ENCODE measurements at places on chromosomes 12 and 14.

GRCh38 chr12:118188690-118189371 lies 52.9 kb downstream of the PEBP1 start:
- no peak for DNase-seq

- DNase-seq, result no peak
Measured at GRCh38 chr14:105313381-105314286, 914 bp upstream of the PACS2 start.

- no peak for DNase-seq
Measured at GRCh38 chr14:64053694-64054669, 201.2 kb downstream of the SYNE2 start.

- DNase-seq, result no peak
Measured at GRCh38 chr12:25500651-25501050, 52.4 kb downstream of the LMNTD1 start.

DNA sequence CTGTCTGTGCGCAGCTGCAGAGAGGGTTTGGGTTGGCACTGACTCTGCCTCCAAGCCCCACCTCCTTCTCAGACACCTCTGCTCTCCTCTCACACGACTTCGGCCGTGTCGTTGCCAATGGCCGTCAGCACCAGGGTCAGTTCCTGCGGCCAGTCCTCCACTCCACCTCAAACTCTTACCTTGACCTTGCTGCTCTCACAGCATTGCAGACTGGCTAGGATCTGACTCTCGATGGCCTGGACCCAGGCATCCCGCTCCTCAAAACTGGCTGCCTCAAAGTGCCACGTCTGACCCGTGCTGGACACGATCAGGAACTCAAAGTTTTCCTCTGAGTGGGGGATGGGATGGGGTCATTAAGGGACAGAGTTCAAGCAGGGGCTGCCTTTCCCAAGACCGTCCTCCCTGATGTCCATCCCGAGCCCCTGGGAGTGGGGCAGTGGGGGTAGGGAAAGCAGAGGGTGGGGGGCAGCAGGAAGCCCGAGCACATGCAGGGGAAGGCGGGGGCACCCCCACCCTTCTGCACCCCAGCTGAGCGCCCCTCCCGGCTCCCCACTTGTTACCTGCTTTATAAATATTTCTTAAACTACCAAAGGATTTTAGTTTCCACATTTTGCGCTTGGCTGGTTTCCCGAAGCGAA lies 10.7 kb downstream of the AGAP2 start:
- DNase-seq, result no peak

GRCh38 chr14:39228044-39228443 lies 5.7 kb upstream of the MIA2 start:
- no peak for DNase-seq

- DNase-seq, result no peak
Measured at GRCh38 chr12:125065919-125066570, 810 bp downstream of the AACS start.

GRCh38 chr12:54431911-54432814 lies 13.1 kb upstream of the ITGA5 start:
- DNase-seq, result no peak

GRCh38 chr14:44438221-44438620 lies 68.9 kb downstream of the FSCB start:
- DNase-seq, result peak; percentile 84

- no peak for DNase-seq
Measured at GRCh38 chr12:48352157-48352760, 1.5 kb upstream of the ZNF641 start.

DNA sequence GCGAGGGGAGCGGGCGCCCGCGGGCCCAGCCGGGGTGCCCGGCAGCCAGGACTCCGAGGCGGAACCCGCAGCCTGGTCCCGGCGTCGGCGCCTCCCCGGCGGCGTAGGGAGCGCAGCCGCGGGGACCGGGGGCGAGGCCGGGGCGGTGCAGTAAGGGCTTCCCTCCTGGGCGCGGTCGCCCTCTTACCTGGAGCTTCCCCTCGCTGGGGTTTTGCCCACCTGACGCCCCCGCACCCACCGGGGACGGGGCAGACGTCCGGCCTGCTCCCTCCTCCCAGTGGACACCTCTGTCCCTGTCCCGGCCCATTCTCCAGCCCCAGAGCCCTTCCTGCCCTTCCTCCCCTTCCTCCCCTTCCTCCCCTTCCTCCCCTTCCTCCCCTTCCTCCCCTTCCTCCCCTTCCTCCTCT lies 413 bp upstream of the TUBA1C start:
- no peak for DNase-seq

DNA sequence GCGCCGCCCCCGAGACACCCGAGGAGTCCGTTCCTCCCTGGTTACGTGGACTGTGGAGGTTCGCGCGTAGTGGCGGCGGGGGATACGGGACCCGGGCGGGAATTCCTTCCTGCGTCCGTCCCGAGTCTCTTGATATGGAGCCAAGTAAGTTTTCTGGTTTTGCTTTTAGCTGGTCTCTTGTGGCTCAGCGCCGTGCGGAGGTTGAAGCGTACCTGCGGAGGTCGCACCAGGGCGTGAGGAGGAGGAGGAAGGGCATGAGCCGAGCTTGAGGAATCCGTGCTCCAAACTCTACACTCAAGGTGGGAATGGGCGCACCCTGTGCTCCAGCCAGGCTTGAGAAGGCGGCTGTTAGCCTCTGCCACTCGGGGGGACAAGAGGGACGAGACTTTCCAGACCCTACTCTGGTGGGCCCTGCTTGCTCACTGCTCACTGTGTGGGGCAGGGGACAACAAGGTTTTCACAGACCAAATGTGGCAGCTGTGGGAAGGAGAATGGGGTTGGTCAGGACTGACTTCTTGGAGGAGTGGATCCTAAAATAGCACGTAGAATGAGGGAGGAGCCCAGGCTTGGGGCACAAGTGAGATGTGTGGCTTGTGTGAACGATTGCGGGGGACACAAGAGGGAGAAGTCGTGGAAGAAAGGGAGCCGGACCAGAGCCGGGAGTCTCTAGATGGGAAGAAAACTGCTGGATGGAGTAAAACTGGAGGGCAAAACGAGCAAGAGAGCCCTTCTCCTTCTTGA lies 577 bp downstream of the ATG101 start:
- DNase-seq, result no peak

- no peak for DNase-seq
Measured at GRCh38 chr14:74950795-74951442, 4.5 kb downstream of the PGF start.

GRCh38 chr12:70535896-70536374 lies 101.3 kb downstream of the PTPRB start:
- DNase-seq, result peak; percentile 9

- DNase-seq, result no peak
Measured at GRCh38 chr12:131737150-131737827, 26.4 kb downstream of the SFSWAP start.

DNA sequence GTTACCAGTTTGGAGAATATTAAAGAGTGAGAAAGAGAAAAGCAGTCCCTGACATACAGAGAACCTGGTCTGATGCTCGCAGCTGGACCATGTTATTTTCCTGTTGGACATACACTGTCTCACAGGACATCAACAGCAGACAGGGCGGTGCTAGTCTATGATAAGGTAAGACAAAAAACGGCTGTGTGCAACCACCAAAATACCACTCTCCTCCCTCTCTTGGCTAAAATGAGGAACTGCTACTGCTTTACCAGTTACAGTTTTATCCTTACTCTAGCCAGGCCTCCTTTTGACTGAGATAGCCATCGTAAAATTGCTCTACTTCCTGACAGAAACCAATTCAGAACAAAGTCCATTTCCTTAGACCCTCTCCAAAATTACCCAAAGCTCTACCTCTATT lies 47.0 kb upstream of the ERGIC2 start:
- no peak for DNase-seq

DNA sequence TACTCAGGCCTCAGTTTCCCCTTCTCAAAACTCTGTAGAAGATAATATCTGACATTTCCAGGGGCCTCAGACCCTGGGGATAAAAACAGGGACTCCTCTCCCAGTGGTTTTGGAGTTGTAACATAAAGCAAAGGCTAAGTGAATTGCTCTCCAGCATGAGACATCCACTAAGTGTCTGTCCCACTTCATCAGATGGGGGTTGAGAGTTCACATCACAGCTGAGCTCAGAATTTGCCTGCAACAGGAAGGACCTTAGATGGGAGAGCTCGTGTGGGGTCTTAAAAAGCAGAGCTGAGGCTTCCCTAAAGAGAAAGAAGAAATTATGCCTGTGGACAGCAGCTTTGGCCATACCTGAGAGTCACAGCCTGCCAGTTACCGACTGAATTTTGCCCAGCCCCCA lies 61.1 kb downstream of the TBX5 start:
- DNase-seq, result no peak

DNA sequence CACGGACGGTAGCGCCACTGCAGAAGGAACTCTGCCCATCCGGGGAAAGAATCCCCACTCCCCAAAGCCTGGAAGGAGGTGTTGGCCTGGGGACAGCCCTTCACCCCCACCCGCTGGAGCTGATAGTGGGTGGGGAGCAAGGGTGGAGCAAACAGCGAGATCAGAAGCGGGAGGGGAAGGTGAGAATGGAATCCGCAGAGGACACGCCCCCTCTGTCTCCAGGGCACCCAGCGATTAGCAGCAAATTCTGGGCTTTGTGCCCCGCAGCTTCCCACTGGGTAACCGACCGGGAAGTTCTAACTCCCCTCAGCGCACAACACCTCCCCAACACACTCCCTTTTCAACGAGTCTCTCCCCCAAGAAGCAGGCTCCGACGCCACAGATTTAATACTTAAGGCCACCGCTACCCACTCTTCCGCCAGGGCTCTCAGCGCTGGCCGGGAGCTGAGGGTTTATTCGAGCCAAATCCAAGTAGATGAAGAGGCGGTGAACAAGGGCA lies 1.4 kb downstream of the SLC25A29 start:
- peak; percentile 71 for DNase-seq

DNA sequence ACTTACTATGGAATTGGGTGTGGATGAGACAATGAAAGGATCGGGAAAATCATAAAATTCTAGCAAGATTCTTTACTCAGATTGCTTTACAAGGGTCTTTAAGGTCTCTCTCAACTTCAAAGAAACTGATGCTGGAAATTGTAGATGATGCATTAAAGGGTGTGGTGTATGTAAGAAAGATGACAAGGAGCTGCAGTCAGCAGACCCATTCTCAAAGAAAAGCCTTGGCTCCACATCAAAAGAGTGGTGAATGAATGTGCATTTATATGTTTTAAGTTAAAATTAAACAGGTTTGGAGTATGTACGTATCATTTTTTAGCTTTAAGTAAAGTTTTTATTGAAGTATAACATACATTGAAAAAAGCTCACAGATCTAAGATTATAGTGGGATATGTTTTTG lies 194.5 kb downstream of the C12orf75 start:
- DNase-seq, result no peak

GRCh38 chr14:43132441-43132840 lies 1374.6 kb downstream of the FSCB start:
- DNase-seq, result no peak

DNA sequence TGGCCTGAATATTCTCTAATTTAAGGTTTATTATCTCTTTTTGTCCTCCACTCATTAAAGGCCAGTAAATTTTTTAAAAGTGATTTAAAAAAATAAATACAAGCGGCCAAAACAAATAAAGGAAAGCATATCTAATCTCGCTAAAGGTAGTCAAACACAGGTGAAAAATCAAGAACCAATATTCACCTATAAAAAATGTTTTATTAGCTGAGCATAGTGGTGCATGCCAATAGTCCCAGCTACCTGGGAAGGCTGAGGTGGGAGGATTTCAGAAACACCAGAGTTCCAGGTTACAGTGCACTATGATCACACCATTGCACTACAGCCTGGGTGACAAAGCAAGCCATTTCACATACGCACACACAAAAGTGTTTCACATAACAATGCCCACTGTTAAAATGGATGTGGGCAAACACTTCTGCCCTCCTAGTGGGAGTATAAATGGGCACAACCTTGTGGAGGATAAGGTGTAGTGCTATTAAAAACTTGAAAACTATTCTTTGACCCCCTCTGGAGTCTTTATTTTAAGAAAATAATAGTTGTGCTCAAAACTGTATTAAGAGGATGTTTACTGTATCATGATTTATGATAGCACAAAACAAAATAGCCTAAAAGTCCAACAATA lies 32.7 kb upstream of the NAP1L1 start:
- DNase-seq, result no peak

- DNase-seq, result no peak
Measured at GRCh38 chr12:9792961-9793617, 32.4 kb upstream of the CD69 start.

- no peak for DNase-seq
Measured at GRCh38 chr12:108516511-108517275, 1.6 kb downstream of the FICD start.

- peak; percentile 53 for DNase-seq
Measured at GRCh38 chr14:36514278-36515104, 5.5 kb downstream of the NKX2-1 start.

DNA sequence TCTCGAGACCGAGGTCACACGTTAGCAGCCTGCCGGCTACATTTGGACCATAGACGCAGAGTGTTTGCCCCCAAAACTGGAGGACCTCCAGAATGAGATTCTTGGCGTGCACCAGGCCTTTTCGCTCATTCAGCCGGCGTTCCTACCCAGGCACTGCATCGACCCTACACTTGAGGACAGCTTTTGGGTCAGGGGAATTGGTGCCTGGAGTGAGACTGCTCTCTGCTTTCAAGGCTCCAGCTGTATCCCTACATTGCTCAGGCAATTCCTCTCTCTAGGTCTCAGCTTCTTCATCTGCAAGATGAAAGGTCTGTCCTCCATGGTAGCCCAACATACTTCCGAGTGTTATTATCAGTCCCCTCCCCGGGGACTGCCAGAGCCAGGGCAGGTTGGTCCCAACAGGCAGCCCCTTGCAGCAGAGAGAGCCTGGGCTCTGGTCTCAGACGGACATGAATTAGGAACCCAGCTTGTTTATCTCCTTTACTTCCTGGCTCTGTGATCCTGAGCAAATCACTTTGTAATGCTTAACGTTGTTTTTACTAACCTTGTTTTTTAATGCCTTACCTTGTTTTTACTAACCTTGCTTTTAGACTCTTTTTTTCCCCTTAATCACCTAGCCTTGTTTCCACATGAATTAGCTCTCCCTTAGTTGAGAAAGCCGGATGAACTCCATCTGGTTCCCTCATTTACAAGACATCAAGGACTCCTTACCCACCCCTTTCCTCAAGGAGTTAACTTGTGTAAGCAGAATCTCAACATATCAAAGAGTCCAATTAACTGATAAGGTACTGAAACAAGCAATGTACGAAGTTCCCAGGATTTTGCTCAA lies 892 bp downstream of the TCHP start:
- DNase-seq, result no peak

Data from NCI-H1105 (cell line).